ENCODE measurements at places on chromosomes 7 and 10. TPM values are rescaled to one million over a fixed set of nuclear protein-coding genes. Genes with fewer than 3 reads are reported as not detected.

Gene ELN
- total RNA-seq = 137 TPM

Gene PPP1R17
- total RNA-seq = not detected

Gene UPK3BL2
- total RNA-seq = 2.7 TPM

Gene EPO
- not detected for total RNA-seq

Gene ZPBP
- not detected for total RNA-seq

Gene CARD11
- 0.88 TPM for total RNA-seq

Gene PTER
- 21.4 TPM for total RNA-seq

Data from subcutaneous adipose tissue (tissue), 4 donors.